ENCODE measurements at places on chromosomes 12 and 14.

DNA sequence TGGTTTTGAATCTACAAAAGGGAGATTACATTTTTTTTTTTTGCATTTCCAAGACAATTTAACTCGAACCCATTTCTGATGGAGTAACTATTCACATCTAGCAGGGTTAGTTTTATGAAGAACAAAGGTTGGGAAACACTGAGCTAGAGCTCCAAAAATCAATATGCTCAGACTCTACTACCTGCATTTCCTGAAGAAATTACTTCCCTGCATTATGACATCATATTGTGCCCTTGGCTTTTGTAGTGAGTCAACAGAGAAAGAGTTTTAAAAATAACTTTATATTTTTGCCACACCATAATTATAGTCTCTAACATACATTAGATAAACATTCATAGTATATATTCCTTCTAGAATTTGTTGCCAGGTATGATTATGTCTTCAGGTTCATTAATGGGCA lies 14.8 kb downstream of the GRIP1 start:
- H3K4me3 ChIP-seq: no peak overlapping the region
- no peak overlapping the region for H3K27ac ChIP-seq
- no peaks in the 10 kb centered on the region for H3K36me3 ChIP-seq
- H3K4me1 ChIP-seq: no peaks in the 10 kb centered on the region
- peaks cover 68% of the 10 kb centered on the region for H3K27me3 ChIP-seq

- H3K27me3 ChIP-seq: peaks cover 91% of the 10 kb centered on the region
- no peaks in the 10 kb centered on the region for H3K36me3 ChIP-seq
- peaks cover 9% of the 10 kb centered on the region for H3K4me1 ChIP-seq
- H3K4me3 ChIP-seq: no peak overlapping the region
Observed at GRCh38 chr12:27966870-27967269, 5.7 kb downstream of the PTHLH start.

DNA sequence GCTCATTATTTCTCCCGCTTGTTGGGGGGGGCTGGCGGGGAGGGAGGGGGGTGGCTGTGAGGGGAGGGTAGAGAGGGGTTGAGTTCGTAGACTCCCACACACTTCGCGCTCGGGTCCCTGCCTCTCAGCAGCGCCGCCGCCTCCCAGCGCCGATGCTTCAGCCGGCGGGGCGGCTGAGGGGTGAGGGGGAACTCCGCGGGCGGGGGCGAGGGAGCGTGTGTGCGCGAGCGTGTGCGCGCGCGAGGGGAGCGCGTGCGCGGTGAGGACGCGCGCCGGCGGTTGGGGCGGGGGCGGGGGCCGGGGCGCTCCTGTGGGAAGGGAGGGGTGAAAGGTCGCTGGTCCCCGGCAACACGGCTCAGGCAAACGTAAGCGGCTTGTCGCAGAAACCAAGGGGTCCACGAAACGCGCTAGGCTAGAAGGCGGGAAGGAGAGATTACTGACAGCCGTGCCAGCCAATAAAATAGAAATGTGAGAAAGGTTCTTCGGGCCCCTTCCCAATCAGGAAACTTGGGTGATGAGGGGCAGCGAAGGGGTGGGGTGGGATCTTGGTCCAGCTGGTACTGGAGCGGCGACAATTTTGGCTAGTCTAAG lies 343 bp upstream of the NOVA1 start:
- DNase-seq: no peak
- H3K27me3 ChIP-seq: no peaks in the 10 kb centered on the region
- no peak overlapping the region for H3K27ac ChIP-seq
- no peaks in the 10 kb centered on the region for H3K4me1 ChIP-seq
- no peak overlapping the region for H3K4me3 ChIP-seq
- no peaks in the 10 kb centered on the region for H3K36me3 ChIP-seq

GRCh38 chr12:65938807-65939206 lies 114.5 kb downstream of the HMGA2 start:
- H3K27me3 ChIP-seq: peaks cover 9% of the 10 kb centered on the region
- H3K36me3 ChIP-seq: no peaks in the 10 kb centered on the region
- H3K4me1 ChIP-seq: no peaks in the 10 kb centered on the region
- DNase-seq: no peak

GRCh38 chr12:20492251-20492760 lies 124.0 kb downstream of the PDE3A start:
- H3K27me3 ChIP-seq: no peaks in the 10 kb centered on the region
- no peaks in the 10 kb centered on the region for H3K4me1 ChIP-seq
- H3K4me3 ChIP-seq: no peak overlapping the region
- no peak for DNase-seq

DNA sequence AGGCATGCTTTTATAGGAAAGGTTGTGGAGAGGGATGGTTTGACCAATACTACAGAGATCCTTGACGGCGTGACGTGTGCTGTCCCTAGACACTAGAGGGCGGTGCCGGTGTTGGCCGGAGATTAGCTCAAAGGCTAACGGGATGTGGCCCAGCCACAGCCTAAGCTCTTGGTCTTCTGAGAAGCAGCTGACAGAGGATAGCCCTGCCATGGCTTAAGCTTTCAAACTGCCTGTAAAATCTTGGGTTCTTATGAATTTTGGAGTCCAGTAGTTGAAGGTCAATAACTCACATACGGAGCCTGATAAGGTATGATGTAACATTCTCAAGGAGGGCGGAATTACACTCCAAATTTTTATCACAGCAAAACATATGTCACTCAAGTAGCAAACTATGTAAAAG lies 515.7 kb upstream of the ATXN7L3B start:
- H3K27ac ChIP-seq: no peak overlapping the region
- no peak for DNase-seq
- no peaks in the 10 kb centered on the region for H3K4me1 ChIP-seq
- H3K27me3 ChIP-seq: no peaks in the 10 kb centered on the region
- no peak overlapping the region for H3K4me3 ChIP-seq
- peaks cover 1% of the 10 kb centered on the region for H3K36me3 ChIP-seq

GRCh38 chr12:83214185-83214584 lies 527.5 kb downstream of the TMTC2 start:
- no peak overlapping the region for H3K4me3 ChIP-seq
- no peaks in the 10 kb centered on the region for H3K4me1 ChIP-seq
- H3K27me3 ChIP-seq: no peaks in the 10 kb centered on the region
- H3K27ac ChIP-seq: no peak overlapping the region

DNA sequence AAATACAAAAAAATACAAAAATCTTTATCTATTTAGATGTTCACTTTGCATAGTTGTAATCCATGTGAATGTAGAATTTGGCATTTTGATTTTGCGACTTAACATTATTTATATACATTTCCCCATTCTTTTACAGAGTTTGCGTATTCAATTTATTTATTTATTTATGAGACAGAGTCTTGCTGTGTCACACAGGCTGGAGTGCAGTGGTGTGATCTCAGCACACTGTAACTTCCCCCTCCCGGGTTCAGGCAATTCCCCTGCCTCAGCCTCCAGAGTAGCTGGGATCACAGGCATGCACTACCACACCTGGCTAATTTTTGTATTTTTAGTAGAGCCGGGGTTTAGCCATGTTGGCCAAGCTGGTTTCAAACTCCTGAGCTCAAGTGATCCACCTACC lies 25.3 kb upstream of the STRN3 start:
- DNase-seq: no peak
- H3K4me1 ChIP-seq: no peaks in the 10 kb centered on the region
- H3K4me3 ChIP-seq: no peak overlapping the region
- H3K36me3 ChIP-seq: peaks cover 1% of the 10 kb centered on the region

GRCh38 chr12:93315907-93316622 lies 61.7 kb upstream of the NUDT4 start:
- peaks cover 12% of the 10 kb centered on the region for H3K27me3 ChIP-seq
- H3K27ac ChIP-seq: no peak overlapping the region
- no peak for DNase-seq
- no peaks in the 10 kb centered on the region for H3K36me3 ChIP-seq
- no peaks in the 10 kb centered on the region for H3K4me1 ChIP-seq
- no peak overlapping the region for H3K4me3 ChIP-seq

GRCh38 chr12:93165384-93165932 lies 212.3 kb upstream of the NUDT4 start:
- no peak overlapping the region for H3K4me3 ChIP-seq
- H3K36me3 ChIP-seq: peaks cover under 1% of the 10 kb centered on the region
- H3K27me3 ChIP-seq: peaks cover 50% of the 10 kb centered on the region
- peaks cover 5% of the 10 kb centered on the region for H3K4me1 ChIP-seq
- H3K27ac ChIP-seq: peak overlapping the region; percentile 23
- no peak for DNase-seq

GRCh38 chr12:108360057-108360456 lies 20.9 kb upstream of the CMKLR1 start:
- H3K4me1 ChIP-seq: peaks cover 7% of the 10 kb centered on the region
- H3K27me3 ChIP-seq: peaks cover 10% of the 10 kb centered on the region
- no peak for DNase-seq

- H3K36me3 ChIP-seq: peaks cover 4% of the 10 kb centered on the region
- H3K4me3 ChIP-seq: no peak overlapping the region
- no peak for DNase-seq
Observed at GRCh38 chr14:92340931-92341330, 18.0 kb downstream of the SLC24A4 start.

DNA sequence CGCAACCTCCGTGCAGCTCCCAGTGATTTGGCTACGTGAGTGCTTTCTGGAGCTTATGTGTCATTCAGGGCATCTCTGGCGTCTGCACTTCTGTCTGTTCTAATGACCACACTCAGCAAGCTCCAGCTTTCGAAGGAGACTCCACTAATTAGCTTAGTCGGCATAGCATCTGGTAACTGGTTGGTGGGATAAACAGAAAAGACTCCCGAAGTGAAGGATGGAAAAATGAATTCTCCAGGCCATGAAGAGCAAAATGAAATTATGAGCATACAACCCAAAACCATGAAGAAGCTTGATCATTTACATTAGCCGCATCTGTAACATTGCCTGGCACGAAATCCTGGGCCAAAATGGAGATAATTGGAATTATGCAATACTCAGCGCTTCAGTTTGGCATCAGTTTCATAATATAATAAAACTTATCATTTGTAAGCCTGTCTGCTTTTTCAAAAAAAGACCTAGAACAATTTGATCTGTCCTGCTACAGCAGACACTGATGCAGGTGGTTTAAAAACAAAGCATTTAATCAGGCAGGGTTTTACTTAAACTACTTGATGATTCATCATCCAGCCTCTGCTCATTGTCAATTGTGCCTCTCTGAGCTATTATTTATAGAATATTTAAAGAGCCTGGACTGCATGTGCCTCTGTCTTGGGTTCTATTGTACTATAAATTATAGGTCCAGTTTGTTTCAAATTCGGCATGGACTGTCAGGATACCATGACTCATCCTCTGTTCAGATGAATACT lies 87.4 kb downstream of the SYT1 start:
- no peak overlapping the region for H3K27ac ChIP-seq
- no peak overlapping the region for H3K4me3 ChIP-seq
- no peak for DNase-seq
- H3K4me1 ChIP-seq: no peaks in the 10 kb centered on the region
- H3K36me3 ChIP-seq: no peaks in the 10 kb centered on the region

GRCh38 chr12:81203671-81204204 lies 125.9 kb downstream of the ACSS3 start:
- no peak overlapping the region for H3K27ac ChIP-seq
- H3K4me1 ChIP-seq: no peaks in the 10 kb centered on the region
- no peaks in the 10 kb centered on the region for H3K36me3 ChIP-seq

DNA sequence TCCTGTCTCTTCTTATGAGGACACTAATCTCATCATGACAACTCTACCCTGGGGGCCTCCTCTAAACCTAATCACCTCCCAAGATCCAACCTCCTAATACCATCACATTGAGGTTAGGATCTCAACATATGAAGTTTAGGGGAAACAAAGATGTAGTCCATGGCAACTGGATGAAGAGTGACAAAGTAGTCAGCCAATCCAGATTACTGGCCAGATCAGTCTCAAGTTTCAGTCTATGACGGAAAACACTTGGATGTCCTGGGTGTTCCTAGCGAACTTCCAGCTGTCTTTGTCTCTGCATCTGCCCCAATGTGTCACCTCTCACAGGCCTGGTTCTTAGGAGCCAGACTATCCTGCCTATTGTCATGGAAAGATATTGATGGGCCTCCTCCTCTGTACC lies 630.8 kb downstream of the AACS start:
- H3K27me3 ChIP-seq: no peaks in the 10 kb centered on the region
- DNase-seq: no peak
- no peak overlapping the region for H3K4me3 ChIP-seq
- no peaks in the 10 kb centered on the region for H3K36me3 ChIP-seq
- no peak overlapping the region for H3K27ac ChIP-seq

GRCh38 chr12:49921936-49922335 lies 18.2 kb upstream of the FAIM2 start:
- no peak overlapping the region for H3K27ac ChIP-seq
- no peak for DNase-seq
- no peaks in the 10 kb centered on the region for H3K36me3 ChIP-seq
- H3K27me3 ChIP-seq: peaks cover 8% of the 10 kb centered on the region
- no peak overlapping the region for H3K4me3 ChIP-seq
- H3K4me1 ChIP-seq: no peaks in the 10 kb centered on the region

GRCh38 chr12:99917711-99918402 lies 66.9 kb downstream of the ANKS1B start:
- H3K36me3 ChIP-seq: no peaks in the 10 kb centered on the region
- no peak for DNase-seq
- no peak overlapping the region for H3K27ac ChIP-seq

DNA sequence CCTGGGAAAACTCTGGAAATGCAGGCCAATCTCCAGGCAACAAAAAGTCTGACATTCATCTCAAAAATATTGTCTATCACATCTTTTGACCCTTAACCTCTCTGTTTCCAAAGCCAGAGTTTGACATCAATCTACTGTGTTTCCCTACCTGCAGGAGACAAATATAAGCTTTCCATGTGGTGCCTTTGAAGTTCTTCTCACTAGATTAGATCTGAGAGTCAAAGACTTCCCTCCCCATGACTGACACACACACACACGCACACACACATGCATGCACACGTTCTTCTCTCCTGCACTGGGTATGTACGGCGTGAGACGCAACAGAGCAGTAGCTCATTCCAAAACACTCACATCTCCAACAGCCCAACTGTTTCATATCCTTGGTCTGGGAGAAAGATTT lies 8.1 kb upstream of the ITPR2 start:
- peaks cover 9% of the 10 kb centered on the region for H3K27me3 ChIP-seq
- no peak for DNase-seq
- no peaks in the 10 kb centered on the region for H3K4me1 ChIP-seq
- H3K27ac ChIP-seq: no peak overlapping the region
- H3K4me3 ChIP-seq: no peak overlapping the region
- no peaks in the 10 kb centered on the region for H3K36me3 ChIP-seq

- H3K27me3 ChIP-seq: no peaks in the 10 kb centered on the region
- no peak overlapping the region for H3K4me3 ChIP-seq
- H3K27ac ChIP-seq: no peak overlapping the region
Observed at GRCh38 chr12:90575995-90576394, 379.0 kb downstream of the CCER1 start.

- H3K27ac ChIP-seq: no peak overlapping the region
- no peak for DNase-seq
- peaks cover 5% of the 10 kb centered on the region for H3K4me1 ChIP-seq
- no peaks in the 10 kb centered on the region for H3K36me3 ChIP-seq
- peaks cover 35% of the 10 kb centered on the region for H3K27me3 ChIP-seq
Observed at GRCh38 chr12:88579601-88580050, 645 bp downstream of the KITLG start.

- no peaks in the 10 kb centered on the region for H3K27me3 ChIP-seq
- no peak overlapping the region for H3K4me3 ChIP-seq
- H3K27ac ChIP-seq: no peak overlapping the region
- H3K4me1 ChIP-seq: no peaks in the 10 kb centered on the region
Observed at GRCh38 chr12:69189378-69189978, 49.9 kb upstream of the CPSF6 start.

GRCh38 chr12:132761032-132761920 lies at the start of gene ANKLE2:
Gene ANKLE2 (minus strand): TSS chr12:132761832. CDS start chr12:132761798, 34 bp downstream.
- H3K27me3 ChIP-seq: no peaks in the 10 kb centered on the region
- peaks cover 25% of the 10 kb centered on the region for H3K36me3 ChIP-seq
- peaks cover 14% of the 10 kb centered on the region for H3K4me1 ChIP-seq
- DNase-seq: peak; percentile 41
- peak within 1 kb of the TSS; percentile 96 for H3K27ac ChIP-seq
- peak within 1 kb of the TSS; percentile 94 for H3K4me3 ChIP-seq

- H3K36me3 ChIP-seq: peaks cover 2% of the 10 kb centered on the region
- no peaks in the 10 kb centered on the region for H3K27me3 ChIP-seq
- H3K27ac ChIP-seq: no peak overlapping the region
- no peak overlapping the region for H3K4me3 ChIP-seq
- no peak for DNase-seq
Observed at GRCh38 chr12:107522692-107523477, 162.7 kb upstream of the PWP1 start.
